ENCODE measurements at places on chromosomes 3 and 15.

DNA sequence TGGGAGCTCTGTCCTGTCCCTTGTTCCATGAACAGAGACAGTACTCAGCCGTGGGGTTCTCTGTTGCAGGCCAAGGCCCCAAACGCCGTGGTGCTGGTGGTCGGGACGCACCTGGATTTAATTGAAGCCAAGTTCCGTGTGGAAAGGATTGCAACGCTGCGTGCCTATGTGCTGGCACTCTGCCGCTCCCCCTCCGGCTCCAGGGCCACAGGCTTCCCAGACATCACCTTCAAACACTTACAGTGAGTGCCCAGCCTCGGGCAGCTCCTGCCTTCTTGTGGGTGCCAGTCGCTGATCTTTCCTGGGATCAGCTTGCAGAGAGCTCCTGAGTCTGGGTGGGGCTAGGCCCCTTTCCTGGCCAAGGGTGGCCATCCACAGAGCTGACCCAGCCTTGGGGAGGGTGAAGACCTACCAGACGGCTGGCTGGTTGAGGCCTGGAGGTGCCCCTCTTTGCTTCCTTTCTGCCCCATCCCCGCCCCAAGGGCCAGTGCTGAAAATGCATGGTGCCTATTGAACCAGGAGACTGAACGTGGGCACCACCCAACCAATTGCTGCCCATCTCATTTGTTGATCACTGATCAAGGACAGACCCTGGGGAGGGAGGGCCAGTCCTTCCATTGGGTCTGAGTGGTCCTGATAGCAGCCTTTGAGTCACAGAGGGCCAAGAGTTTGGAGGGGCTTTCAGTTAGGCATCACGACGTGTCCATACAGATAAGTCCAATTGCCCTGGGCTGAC is 106.9 kb downstream of the LRRK1 start:
- peak; percentile 0 for DNase-seq

DNA sequence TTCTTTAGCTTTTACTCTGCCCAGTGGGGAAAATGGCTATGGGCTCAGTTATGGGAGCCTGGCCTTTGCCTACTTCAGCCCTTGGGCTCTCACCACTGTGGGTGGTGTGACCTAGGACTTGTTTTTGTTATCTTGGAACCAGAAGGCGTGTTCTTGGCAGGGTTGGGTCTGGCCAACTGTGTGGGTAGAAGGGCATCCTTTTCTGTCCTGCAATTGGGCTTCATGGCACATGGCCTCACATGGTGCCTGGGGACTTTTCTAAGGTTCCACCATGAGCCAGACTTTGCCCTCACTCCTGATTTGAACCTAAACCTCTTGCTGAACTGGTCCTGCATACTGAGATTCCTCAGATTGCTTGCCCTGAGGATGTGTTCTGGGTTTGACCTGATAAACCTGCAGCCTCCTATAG is 1.7 kb downstream of the GLYCTK start:
- no peak for DNase-seq

DNA sequence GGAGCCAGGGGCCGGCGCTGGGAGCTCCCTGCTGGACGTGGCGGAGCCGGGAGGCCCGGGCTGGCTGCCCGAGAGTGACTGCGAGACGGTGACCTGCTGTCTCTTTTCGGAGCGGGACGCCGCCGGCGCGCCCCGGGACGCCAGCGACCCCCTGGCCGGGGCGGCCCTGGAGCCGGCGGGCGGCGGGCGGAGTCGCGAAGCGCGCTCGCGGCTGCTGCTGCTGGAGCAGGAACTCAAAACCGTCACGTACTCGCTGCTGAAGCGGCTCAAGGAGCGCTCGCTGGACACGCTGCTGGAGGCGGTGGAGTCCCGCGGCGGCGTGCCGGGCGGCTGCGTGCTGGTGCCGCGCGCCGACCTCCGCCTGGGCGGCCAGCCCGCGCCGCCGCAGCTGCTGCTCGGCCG is 1.5 kb downstream of the SMAD6 start:
- DNase-seq: peak; percentile 27

DNA sequence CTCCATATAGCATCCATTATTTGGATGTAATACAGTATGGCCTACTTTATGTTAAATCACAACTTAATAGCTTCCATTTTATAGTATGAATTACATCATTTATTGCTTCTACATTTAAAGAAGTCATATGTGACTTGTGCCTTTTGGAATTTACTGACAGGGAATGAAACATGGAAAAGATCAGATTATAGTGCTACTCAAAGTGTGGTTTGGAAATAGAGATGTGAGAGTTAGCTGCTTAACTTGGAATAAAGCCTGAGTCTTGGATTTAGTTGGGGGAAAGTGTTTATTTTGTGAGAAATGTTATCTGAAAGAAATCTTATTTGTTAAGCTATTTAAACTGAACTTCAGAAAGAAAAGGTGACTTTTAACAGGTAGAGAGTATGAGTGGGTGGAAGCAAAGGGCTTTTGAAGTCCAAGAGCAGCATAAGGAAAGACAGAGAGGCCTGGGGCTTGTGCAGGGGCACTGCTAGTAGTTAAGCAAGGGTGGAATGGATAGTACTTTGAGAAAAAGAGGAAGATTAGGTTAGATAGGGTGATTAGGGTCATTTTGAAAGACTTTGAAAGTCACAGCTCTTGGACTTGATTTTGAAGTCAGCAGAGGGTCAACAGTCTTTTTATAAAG is 60.5 kb downstream of the SLMAP start:
- DNase-seq: no peak

DNA sequence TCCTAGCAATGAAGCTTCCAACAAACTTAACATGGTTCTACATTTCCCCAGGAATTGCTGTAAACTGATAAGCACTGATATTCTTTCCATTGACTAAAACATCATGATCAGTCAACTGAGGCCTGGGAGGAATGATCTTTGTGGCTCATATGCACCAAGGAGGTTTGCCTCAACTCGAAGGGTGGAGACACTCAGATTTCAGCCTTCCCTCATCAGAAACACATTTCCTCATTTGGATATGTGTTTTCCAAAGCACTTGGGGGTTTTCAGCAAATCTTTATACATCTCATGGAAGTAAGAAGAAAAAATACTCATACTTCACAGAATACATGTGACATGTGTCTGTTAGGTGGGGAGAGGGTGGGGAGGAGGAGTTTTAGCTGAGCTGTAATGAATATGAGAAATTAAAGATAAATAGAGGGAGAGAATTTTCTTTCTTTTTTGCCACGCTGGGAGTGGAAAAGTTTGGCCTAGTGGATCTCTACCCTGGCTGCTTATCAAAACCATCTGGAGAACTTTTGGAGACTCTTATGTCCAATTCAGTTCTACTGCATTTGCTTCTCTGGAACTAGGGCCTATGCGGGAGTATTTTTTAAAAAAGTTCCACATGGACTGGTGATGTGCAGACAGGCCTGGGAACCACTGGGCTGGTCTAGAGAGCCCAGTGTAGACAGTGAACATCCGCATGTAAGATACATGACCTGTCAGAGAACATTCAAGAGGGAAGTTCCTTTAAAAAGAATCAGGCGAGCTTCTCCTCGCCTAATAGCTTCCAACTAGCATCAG is 301.0 kb upstream of the ICE2 start:
- DNase-seq: no peak

GRCh38 chr3:171804618-171805389 is 5.5 kb downstream of the PLD1 start:
- no peak for DNase-seq

GRCh38 chr15:83714939-83715628 is 61.2 kb downstream of the ADAMTSL3 start:
- no peak for DNase-seq

DNA sequence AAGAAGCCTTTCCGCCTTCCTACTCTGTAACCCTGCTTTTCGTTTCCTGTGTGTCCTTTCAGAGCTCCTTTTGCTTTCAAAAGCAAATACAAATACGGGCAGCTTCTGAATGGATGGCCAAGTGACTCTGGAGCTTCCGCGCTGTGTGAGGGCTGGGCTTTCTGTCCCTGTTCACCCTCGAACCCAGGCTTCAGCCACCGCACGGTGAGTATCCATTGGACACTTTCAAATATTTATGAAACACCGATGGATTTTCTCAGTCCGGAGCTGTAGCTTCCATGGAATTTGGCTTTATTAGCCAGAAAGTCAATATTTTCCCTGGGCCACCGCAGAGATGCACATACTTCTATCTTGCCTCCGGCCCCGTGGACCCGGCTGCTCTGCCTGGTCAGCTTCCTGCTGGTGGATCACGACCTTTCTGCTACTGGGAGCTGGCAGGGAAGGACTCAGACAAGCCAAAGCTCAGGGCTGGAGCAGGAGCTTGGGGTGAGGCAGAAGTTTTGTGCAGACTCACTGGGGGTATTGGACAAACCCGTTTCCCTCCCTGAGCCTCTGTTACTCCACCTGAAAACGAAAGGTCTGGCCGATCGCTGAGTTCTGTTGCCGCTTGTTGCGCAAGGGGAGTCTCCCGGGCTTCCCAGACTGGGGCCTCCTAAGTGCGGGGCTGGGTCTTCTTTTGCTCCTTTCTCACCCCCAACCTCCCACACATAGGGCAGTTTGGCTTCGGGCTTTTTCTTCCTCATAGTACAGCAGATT is 63.6 kb downstream of the LINGO1 start:
- DNase-seq: no peak

- DNase-seq: no peak
These were observed 28.2 kb downstream of the PPP4R2 start for GRCh38 chr3:73024836-73025235.

DNA sequence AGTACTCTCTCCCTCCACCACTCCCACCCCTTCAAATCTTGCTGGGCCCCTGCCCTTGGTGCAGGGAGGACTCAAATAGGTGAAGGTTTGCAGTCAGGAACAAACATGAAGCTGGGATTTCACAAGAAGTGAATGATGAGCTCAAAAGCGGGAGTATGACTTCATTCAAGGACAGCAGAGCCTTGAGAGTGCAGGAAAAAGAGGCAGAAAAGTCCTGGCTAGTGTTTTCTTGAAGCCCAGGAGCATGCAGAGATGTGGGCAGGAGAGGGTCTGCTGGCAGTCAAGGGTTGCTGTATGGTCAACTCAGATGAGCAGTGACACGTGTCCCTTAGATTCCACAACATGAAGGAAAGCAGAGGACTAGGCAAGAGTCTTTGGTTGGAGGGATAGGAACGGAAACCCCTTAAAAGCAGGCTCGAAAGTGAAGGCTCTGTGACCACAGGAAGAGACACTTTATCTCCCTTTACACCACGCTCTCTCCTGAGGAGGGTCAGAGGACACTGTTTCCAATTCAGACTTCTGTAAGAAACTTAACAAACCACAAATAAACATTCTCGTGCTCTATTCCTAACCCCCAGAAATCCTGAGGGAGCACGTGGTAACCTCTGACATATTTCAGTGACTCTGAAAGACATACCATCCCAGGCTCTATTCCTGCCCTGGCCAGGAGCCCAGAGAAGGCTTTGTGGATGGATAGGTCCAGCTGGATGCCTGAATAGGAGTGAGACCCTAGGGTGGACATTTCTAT is 168.0 kb upstream of the NDN start:
- DNase-seq: no peak

DNA sequence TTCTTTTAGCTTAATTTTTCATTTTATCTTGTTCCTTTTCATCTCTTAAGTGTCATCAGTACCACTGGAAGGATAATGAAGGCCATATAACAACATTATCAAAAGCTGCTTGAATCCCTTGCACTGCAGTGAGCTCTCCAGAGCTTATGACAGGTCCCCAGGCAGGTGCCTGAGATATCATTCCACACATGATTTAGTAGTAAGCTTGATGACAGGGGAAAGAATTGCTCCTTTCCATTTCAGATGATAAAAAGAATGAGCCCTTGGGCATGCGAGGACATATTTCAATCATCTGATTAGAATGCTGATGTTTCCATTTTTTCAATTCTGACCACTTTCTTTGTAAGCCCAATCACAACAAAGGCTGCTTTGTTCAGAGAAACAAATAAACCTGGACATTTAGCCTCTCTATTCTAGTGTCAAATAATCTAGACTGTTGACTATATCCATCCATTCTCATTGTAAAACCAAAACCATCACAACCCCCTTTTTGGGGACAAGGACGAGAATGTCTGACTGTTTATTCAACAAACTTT is 567.8 kb downstream of the IGSF11 start:
- no peak for DNase-seq

DNA sequence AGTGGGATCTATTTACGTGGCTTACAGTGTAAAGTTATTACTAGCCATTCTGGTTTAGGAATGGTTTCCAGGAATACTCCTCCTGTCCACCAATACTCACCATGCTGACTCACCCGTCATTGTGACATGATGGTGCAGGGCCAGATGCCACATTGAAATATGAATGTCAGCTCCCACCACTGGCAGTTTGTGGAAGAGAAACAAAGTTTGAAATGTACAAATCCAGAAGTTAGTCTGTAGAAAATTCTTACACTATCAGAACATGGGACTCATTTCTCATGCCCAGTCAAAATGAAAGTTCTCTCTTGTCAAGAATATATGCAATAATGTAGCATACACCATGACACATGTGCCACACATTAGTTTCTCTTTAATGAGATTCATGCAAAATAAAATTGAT is 14.4 kb upstream of the TSPAN3 start:
- DNase-seq: no peak

- no peak for DNase-seq
These were observed 15.6 kb downstream of the EEFSEC start for GRCh38 chr3:128168836-128169235.

All from neural crest cell (in vitro differentiated cells).